Nucleus accumbens (tissue), 56 donors: ENCODE measurements at places on chromosomes 7 and 10.

GRCh38 chr10:108090476-108091215 lies 926.1 kb upstream of the SORCS1 start:
- no peak for DNase-seq

GRCh38 chr10:22086730-22087401 lies 83.3 kb upstream of the DNAJC1 start:
- DNase-seq, result no peak

- peak; percentile 68 for DNase-seq
Measured at GRCh38 chr10:60816628-60817397, 38.5 kb downstream of the CDK1 start.

DNA sequence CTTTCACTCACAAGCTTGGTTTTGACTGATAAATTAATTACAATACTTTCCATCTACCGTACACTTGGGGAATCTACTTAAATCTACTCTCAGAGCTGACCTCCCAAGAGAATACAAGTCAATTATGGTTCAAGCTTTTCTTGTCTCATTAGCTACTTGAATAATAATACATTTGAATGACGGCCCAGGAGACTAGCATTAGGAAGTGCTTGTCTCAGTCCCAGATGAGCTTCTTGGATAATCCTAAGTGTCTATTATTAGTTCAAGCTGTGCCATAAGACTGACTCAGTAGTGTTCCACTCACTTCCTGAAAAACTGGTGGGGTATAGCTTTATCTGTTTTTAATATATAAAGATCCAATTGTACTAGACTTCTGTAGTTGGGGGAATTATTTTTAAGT lies 100.2 kb downstream of the GNAT3 start:
- DNase-seq, result no peak

DNA sequence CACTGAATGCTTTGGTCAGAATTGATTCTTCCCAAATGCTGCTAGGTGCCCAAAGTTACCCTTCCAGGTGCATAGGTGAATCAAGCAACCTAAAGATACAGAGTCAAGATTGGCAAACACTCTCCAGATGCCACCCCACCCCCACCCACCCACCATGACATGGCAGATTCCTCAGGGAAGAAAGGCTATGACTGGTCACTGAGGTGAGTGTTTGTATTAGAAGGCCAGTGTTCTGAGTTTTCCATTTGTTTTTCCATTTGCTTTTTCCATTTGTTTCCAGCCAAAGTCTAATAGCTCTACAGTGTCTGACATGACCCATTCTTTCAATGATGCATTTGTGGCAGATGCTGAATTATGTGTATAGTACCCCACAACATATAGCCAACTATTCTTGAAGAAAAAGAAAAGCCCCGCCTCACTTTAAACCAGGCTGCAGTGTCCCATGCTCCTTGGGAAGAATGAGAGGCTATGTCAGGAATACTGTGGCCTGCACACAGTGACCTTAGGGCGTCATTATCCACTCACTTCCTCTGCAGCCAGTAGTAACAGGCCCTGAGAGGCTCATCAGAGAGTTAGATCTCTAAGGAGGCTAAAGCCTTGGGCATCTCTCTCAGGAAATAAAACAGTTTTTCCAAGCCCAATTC lies 16.1 kb upstream of the HIBADH start:
- no peak for DNase-seq

DNA sequence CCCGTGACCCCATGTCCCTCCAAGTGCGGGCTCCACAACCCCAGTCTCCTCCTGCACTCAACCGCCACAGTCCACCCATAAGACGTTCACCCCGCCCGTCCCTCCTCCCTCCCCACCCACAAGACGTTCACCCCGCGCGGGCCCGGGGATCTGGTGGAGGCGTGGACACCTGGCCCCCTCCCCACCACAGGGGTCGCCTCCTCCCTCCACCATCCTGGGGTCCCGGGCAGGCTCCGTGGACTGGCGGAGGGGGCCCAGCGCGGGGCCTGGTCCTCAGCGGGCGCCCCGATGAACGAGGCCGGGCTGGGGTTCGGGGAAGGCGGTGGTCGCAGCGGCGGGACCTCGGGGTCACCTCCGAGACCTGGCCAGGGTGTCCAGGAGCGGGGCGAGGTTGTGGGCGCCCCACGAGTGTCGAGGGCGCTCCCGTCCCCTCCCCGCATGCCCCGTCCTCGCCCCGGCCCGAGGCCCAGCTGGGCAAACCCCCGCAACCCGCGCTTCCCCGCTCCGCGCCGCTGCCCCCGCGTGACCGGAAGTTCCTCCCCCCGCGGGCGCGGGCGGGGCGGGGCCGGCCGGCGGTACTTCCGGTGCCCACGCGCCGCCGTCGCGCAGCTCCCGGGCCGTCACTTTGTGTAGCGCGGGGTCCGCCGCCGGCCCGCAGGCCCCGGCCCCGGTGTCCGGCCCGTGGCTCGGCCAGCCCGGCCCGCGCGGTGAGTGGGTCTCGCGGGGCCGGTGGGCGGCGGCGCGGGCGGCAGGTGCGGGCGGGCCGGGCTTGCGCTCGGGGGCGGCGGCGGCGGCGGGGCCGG lies at the start of gene ZNF316:
TSS of gene ZNF316 (plus strand) at position 578 of the 803 bp plus-strand sequence. CDS start 5,092 bp downstream, outside the sequence.
- DNase-seq, result no peak

DNA sequence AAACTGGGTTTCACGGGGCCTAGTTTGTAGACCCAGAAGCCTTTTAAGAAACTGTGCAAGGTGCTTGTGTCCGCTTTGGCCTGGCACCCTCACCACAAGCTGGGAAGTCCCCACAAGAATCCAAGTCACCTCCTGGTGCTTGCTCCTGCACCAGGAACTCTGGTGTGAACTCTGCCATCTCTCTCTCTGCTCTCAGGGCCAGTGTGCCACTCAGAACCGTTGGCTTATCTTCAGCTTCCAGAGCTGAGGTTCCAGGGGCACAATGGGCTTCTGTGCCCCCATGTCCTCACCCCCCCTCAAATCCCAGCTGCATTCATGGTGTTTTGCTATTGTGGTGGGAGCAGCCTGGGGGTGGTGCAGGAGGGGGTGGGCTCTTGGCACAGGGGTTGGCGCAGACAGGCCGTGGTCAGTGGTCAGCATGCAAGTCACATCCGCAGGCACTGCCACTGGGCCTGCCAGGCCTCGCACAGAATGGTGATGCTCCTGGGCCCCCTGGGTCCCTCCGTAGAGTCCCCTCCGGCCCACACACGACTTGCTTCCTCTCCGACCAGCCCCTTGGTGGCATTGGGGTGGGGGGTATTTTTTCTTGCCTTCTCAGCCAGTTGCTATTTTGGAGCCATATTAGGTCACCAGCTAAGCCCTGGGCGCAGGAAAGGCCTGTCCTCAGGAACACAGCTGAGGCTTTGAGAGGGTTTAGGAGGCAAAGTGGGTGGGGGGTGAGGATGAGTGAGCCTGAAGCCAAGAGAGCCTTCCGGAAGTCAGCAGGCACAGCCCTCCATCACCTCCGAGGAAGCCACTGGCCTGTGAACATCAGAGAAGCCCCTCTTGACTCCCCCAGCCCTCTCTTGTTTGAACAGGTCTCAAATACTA lies 3.0 kb downstream of the ZCCHC24 start:
- peak; percentile 97 for DNase-seq

GRCh38 chr10:131925011-131925649 lies 24.3 kb downstream of the PPP2R2D start:
- DNase-seq, result no peak

DNA sequence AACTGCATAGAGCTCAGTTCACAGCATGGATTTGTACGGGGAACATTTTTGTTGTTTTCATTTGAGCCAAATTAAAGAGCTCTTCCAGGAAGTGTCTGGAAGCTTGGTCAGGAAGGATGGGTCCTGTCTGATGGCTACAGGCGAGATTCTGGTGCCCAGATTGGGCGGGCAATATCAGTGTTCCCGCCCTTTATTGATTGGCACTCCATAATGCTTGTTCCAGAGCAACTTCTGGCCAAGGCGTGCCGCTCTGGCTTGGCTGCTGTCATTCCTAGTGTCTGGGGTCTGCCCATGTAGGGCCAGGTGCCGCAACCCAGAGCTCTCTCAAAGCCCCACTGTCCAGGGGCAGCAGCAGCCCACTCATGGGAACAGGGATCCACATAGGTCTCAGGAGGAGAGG lies 45.9 kb downstream of the RAMP3 start:
- no peak for DNase-seq

DNA sequence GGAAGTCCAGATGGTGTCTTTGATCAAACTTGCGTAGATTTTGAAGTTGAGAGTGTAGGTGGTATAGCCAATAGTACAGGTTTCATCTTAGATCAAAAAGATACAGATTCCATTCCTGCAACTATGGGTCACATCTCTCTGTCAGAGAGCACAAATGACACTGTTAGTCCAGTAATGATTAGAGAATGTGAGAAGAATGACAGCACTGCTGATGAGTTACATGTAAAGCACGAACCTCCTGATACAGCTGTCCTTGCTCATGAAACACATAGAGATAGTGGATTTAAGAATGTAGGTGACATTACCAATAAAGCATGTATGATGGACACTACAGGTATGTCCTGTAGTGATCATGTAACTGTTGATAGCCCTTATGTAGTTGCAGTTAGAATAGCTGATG lies 59.1 kb downstream of the LOXL4 start:
- DNase-seq, result no peak

DNA sequence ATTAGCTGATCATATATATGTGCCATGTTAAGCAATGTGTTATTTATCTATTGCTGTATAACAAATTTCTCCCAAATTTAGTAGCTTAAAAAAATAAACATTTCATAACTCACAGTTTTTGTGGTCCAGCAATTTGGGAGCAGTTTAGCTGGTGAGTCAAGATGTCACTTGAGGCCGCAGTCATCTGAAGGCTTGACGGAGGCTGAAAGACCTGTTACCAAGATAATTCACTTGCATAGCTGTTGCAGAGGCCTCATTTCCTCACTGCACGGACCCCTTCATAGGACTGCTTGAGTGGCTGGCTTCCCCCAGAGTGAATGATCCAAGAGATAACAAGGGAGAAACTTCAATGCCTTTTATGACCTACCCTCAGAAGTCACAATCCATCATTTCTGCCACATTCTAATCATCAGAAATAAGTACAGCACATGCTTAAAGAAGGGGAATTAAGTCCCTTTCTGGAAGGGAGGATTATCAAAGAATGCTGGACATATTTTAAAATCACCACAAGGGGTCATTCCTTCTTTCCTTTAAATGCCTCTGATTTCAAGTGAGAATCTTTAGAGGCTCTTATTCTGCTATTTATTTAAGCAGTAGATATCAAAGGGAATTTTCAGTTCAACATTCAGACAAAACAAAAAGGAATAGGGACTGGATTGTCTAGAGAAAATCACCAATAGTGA lies 10.5 kb upstream of the SRPK2 start:
- no peak for DNase-seq

GRCh38 chr7:144133307-144133706 lies 10.3 kb downstream of the OR2A14 start:
- DNase-seq, result no peak

- DNase-seq, result peak; percentile 57
Measured at GRCh38 chr10:60570272-60570865, 180.7 kb upstream of the ANK3 start.

GRCh38 chr10:110918269-110918642 lies 724 bp downstream of the BBIP1 start:
- no peak for DNase-seq

DNA sequence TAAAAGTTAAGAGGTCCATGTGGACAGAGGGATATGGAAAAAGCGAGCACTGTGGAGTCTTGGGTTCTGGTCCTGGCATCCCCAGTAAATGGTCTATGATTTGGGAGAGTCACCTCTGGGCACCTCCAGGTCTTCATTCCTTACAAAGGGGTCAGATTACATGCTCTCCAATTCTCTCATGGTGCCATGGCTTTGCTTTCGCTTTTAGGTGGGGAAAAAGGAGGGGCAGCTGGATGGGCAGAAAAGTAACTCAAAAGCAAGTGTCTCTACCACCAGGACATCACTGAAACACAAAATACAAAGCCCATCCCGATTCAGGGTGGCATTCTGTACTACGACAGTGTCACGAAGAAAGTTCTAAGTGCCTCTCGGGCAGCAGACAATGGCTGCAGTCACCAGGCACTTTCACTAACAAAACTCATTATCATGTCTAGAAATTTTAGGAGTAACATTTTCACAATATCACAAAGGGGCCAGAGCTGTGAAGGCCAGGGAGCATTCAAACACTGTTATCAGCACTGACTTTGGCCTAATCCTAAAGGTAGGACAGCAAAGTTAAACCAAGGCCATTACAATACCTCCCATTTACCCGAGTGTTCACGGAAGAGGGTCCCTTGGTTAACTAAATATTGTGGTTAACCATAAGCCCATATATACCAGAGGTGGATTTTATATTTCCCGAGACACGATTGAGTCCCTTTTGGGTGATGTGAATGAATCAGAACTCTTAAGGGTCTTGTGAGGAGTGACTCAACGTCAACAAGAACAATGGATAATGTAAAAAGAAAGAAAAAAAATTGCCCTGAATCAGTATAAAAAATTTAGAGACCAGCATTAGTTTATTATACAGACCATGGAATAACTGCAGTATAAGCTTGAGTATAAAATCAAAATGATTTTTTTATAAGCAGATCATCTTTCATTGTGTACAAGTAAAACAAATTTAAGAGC lies 2.5 kb downstream of the PSAP start:
- DNase-seq, result no peak

DNA sequence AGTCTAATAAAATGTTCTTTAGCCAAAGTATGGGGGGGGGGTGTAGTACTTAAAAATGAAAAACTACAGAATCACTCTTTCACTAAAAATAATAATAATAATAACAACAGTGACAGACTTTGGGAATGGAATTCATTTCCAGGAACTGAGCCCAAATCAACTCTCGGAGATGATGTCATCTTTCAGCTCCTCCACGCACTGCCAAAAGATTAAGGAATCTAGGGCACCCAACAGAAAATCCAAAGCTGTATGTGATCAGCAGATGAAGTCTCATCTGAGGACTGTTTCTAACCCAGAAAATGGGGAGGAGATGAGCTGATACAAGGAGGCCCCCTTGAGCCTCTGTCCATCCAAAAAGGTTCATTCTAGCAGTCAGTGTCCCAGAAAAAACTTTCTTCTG lies 54.5 kb downstream of the GRB10 start:
- no peak for DNase-seq

- no peak for DNase-seq
Measured at GRCh38 chr10:1631282-1631681, 106.0 kb downstream of the ADARB2 start.

GRCh38 chr7:132866144-132866531 lies 215.8 kb downstream of the CHCHD3 start:
- DNase-seq, result no peak

- no peak for DNase-seq
Measured at GRCh38 chr7:20307119-20307518, 23.6 kb upstream of the ITGB8 start.

DNA sequence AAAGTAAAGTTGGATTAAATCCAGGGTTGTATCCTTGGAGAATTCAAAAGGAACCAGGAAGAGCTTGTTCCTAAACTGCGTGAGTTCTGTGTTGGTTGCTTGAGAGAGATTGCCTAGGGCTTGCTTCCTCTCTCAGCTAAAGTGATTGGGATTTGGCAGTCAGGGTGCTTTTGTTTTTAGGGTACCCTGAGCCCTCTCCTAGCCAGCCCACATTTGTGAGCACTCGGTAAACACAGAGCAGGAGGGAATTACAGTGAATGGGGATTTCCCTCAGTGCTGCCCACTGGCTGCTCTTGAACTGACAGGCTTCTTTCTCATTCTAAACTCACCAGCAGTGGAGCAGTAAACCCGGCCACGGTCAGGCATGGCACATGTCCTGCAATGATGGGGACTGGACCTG lies 146.9 kb downstream of the TPST1 start:
- no peak for DNase-seq
